ENCODE measurements at places on chromosomes 7 and 10.

GRCh38 chr7:22681312-22681711, 45.7 kb upstream of the IL6 start:
- no peak for DNase-seq

- DNase-seq = no peak
Observed at GRCh38 chr7:157445246-157445955, 108.6 kb downstream of the DNAJB6 start.

DNA sequence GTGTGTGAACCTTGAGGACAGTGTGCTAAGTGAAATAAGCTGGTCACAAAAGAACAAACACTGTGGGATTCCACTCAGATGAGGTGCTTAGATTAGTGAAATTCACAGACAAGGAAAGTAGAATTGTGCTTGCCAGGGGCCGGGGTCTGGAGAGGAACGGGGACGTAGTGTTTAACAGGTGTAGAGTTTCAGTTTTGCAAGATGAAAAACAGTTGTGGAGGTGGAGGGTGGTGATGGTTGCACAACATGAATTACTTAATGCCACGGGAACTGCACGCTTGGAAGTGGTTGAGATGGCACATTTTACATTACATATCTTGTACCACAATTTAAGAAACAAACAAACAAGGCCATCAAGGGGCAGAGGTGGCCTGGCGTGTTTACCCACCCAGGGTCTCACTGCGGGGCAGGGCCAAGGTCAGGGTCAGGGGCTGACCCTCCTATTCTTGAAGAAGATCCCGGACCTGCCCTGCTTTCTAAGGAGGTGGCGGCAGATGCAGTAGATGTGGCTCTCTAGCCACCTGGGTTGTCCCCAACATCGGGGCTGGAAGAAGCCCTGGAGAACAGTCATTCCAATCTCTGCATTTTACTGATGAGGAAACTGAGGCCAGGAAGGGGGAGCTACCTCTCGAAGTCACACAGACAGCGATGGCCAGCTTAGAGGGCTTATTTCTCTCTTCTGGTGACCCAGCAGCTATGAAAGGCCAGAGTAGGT, 91.5 kb upstream of the LRRC4 start:
- no peak for DNase-seq

GRCh38 chr10:127149501-127150081, 46.8 kb downstream of the INSYN2A start:
- no peak for DNase-seq

- peak; percentile 12 for DNase-seq
Observed at GRCh38 chr7:23938937-23939552, 229.0 kb downstream of the STK31 start.

DNA sequence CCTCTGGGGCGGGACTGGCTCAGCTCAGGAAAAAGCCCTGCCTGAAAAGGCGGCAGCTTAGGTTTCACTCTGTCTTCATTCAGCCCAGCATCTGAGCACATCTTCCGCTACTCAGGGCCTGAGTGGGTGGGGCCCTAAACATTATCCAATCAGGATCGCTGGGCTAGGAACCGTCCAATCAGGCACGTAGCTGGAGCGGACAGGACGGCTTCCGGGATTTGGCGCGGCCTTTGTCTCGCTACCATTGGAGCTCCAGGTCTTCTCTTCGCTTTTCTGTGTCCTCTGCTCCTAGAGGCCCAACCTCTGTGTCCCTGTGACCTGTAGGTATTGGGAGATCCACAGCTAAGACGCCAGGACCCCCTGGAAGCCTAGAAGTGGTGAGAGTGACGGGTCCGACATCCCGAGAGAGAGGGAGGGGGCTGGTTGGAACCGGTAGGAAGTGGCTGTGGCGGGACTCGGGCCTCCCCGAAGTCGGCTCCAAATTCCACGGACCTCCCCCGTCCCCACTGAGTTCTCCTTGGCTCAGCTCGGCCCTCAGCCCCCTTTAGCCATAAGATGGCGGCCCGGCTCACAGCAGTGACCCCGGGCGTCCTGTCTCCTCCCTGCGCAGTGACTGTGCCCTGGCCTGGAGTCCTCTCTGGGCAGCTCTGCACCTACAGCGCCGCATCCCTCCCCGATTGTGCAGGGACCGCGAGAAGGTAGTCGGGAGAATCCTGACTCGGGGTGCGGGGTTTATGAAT, 99.1 kb downstream of the ZNF680 start:
- peak; percentile 2 for DNase-seq

DNA sequence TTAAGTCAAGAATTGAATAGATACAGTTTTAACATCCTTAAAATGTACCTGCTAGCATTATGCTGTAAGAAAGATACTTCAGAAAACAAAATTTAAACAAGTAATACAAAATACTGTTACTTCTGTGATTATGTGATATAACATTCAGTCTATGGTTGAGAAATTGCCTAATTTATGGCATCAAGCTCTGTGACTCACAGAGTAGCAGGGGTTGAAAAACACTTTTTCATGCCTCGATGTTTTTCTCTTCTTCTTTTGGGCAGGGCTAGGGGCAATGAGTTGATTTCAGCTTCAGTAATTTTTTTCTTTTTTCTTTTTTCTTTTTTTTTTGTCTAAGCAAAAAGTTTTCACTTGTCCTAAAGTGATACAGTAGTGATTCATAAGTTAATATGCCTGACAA, 209.2 kb downstream of the MBL2 start:
- no peak for DNase-seq

DNA sequence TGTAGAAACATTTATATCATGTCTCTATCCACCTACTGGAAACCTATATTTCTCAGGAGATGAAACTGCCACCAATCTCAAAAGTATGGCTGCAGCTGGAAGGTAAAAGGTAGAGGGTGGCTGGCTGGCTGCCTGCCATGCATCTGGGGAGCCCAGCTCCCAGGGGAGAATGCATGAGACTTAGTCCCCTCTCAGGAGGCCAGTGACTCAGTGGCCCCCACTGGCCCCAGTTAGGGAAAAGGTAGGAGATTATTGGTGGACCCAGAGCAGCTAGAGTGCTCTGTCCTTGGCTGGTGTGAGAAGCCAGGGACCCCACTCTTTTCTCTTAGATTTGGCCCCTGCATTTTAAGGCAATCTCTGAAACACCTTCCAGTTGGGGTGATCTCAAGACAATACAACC, 6.8 kb upstream of the NKX2-3 start:
- no peak for DNase-seq

GRCh38 chr10:70907637-70908405, 19.5 kb upstream of the PCBD1 start:
- no peak for DNase-seq

Measured in NCI-H524 treated with DMSO at 0.1 percent for 48 hours (cell line).